BE2C (cell line): ENCODE measurements at places on chromosomes 12 and 14.

DNA sequence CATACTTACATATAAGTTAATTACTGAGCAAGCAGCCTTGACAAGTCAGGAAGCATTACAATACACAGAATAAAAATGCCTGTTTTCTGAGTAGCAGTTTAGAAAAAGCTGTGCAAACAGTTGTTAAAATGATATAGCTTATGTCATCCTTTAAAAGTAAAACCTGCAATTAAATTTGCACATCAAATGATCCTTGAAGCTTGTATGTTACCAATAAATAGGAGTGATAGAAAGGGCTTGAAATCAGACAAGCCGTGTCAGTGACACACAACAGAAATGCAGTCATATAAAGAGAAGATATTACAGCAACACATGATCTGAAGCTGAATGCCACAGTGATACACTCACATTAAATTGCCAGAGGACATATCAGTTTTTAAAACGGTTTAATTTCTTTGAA lies 70.0 kb downstream of the EPS8 start:
- DNase-seq, result no peak

DNA sequence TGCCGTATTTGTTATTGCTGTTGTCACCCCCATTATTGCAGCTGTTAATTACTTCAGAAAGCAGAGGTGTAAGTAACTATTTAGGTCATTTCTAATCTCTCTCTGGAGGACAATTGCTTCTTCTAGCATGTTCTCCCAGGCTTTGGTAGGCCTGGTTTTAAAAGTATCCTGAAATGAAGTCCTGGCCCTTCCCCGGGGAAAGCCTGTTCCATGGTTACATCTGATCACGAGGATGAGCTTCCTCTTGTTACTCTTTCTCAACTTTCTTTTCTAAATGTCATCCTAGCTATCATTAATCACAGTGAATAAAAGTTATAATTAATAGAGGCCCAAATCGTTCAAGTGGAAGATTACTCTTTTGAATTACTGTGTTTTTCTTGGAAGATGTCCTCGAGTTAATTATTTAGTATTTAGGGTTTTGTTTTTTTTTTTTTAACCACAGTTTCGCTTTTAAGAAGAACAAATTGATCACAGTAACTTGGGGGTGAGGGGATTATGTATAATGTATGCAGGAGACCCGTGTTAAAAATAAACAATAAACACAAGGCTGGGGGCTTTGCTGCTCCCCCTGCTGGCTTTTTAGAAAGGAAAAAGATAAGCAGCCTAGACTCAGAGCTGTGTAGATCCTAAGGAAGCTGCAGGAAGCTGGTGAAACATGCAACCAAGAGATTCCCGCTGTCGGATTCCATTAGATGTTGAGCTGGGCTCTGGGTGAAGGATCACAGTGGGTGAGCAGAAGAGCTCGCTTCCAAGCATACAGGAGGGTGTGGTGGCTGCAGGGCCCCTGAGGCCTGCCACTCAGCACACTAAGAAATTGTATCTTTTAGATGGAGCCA lies 420.1 kb downstream of the FUT8 start:
- DNase-seq, result no peak

GRCh38 chr12:68481181-68481941 lies 129.3 kb upstream of the RAP1B start:
- no peak for DNase-seq

GRCh38 chr12:67885375-67886169 lies 103.7 kb upstream of the IFNG-AS1 start:
- DNase-seq, result no peak

GRCh38 chr14:96055753-96056508 lies 16.8 kb downstream of the C14orf132 start:
- no peak for DNase-seq

DNA sequence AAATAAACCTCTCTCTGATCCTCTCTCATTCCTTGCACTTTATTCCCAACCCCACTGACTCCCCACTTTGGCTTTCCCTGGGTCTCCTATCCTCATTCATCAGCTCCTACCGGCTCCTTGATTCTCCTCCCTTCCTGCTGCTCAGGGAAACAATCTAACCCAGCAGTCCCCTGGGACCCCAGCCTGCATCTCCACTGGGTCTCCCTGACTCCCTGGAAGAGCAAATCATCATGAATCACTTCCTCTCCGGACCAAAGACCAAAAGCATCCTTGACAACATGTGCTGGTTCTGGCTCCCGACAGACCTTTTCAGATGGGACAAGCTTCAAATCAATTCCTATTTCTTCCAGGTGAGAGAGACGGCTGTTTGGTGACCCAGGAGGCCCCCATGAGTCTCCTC lies 76.6 kb downstream of the HSPB8 start:
- DNase-seq, result peak; percentile 22

- no peak for DNase-seq
Measured at GRCh38 chr14:38207736-38208617, at the start of gene SSTR1. Gene SSTR1 (plus strand): TSS chr14:38207904. CDS start chr14:38209390, 1,486 bp downstream.
